Stimulated activated CD8-positive, alpha-beta memory T cell treated with anti-CD3 and anti-CD28 coated beads, Interleukin-15, amount 100 ng/mL, for 48 hours (primary cell): ENCODE measurements at places on chromosomes 12 and 14.

DNA sequence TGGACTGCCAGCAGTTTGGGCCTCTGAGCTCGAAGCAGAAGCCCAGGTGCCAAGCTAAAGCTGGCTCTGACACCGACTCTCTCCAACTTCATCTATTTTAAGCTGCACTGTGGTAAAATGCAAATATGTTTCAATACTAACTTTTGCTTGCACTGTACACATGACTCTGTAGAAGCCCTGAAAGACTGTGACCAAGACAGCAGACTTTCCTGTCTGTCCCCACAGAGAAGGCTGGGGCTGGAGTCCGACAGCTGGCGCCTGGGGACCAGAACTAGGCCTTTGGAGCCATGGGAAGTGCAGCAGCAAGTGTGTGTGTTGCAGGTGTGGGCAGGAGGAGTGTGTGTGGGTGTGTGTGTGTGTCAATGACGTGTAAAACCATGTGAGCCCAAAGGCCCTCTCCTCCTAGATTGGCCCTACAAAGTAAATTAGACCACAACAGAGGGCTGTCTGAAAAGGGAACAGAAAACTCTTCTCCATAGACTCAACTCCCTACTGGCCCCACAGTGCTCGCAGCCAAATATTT lies 16.4 kb upstream of the RAB35 start:
- no peak for DNase-seq

DNA sequence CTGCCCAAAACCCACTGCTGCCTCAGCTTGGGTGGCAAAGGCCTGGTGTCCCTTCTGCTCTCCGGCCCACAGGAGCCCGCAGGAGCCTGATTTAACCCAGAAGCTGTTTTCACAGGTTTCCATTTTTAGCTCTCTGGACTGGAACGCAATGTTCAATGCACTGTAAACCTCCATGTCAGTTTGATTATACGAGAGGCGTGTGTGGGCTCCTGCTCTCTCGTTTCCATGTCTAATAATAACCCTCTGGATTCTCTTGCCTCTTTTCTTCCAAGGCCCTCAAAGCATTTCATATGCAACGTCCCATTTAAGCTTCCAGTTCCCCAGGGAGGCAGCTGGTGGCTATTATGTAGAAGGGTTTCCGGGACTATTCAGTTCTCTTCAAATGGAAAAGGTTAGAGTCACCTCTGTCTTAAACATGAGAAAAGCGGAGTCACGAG lies 161.1 kb downstream of the SUDS3 start:
- no peak for DNase-seq

DNA sequence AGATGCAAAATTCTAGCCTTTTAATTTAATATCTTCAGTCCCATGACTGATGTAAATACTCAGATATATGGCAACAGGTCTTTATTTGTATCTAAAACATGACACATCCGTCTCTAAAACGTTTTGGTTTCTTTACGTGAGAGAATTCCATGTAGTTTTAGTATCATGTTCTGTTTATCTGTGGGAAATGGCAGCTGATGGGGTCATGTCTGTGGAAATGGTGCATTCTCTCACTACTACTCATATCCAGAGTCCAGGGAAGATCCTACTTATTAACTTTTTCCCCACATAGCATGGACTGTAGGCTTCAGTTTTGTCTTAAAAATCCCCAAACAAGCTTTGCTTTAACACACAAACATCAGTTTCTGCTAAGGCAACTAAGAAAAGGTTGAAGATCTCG lies 53.8 kb downstream of the SPTLC2 start:
- DNase-seq, result no peak

DNA sequence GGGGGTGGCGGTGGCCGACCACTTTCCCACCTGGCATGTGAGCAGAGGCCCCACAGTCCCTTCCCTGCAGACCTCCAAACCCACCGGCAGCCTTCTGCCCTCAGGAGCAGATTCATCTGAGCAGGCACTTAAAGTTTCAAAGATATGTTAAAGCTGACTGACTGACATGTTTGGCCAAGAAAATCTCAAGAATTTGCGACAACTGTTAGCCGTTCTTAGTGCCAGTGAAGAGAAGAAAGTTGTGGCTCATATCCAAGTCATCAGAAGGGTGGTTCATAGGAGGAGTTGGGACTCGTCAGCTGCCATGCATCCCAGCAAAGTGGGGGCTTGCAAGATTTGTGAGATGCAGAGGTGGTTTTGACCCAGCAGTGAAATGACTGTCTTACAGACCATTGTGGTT lies 27.2 kb downstream of the ELK3 start:
- DNase-seq, result no peak

DNA sequence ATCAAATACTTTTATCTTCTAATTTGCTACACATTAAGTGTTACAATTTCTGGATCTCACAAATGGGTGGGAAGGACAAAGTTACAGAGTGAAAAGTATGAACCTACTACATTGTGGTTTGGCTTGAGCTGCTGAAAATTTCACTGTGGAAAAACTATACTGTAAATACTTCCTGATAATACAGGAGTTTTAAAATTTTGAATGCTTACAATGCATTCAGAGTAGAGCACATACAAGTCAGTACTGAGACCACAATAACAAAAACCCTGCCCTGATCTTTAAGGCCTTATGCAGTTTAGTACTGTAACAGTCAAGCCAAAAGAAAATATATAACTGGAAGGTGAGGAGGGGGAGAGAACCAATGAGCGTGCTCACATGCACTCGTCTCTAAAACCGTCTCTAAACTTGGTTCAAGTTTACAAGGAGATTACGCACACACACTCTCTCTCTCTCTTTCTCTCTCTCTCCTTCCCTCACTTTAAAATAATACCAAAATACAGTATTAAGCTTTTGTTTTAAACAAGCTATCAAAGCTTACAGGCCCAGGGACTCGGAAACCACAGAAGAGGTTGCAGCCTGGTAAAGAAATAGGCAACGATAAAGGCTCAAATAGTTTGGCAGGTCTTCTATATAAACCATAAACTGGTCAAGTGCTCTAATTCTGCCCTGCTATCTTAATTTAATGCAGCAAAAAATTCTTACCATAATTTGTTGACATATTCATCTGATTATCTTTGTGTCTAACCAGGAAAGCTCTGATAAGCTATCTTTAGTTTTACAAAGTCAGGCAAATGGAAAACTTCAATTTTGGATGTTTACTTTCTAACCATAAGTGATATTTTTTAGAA lies 58.0 kb downstream of the ATF7 start:
- no peak for DNase-seq

- no peak for DNase-seq
Measured at GRCh38 chr14:68372368-68372767, 420.5 kb downstream of the ZFP36L1 start.

DNA sequence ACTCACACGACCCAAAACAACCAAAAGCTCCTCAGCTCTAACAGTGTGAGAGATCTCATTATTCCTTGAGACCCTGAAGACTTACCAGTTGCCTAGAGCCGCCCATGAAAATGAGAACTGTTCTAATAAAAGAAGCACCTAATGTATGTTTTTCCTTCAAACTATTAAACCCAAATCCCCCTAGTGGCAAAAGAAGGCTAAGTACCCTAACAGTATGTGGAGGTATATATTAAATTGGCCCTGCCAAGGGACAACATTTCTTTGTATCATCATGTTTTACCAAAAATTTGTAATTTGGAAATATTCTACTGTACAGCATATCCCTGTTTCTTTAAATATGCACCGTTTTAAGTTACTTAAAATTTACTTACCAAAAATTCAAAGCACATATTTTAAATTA lies 38.0 kb upstream of the PPFIA2 start:
- no peak for DNase-seq

- DNase-seq, result peak; percentile 52
Measured at GRCh38 chr12:52278575-52279421, 4.4 kb downstream of the KRT86 start.

DNA sequence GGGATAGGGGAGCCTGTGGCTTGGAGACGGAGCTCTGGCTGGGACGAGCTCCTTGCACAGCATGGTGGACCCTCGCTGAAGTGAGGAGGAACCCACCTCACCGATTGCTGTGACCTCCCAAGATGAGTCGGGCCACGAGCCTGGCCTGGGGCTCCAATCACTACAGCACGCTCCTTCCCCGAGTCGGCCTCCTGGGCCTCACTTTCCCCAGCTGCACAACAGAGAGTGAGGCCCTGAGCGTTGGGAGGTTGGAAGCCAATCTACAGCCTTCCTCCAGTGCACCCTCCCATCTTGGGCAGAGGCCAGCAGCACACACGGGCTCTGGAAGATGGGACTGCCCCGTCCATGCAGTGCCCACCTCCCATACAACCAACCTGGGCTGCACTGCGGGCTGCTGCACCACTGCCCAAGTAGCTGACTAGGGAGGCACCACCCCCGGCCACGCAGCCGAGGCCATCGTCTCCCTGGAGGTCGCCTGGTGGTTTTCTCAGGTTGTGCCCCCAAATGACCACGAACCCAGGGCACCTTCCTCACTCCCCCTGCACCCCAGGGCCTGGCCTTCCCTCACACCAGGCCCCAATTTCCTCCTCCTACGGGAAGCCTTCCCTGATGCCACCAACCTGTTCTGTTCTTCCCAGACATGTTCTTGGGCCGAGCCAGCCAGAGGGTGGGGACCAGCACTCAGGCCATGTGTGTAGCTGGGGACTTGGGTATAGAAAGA lies 152.3 kb upstream of the C14orf180 start:
- no peak for DNase-seq

- DNase-seq, result no peak
Measured at GRCh38 chr12:91003737-91004136, 1.0 kb downstream of the EPYC start.

DNA sequence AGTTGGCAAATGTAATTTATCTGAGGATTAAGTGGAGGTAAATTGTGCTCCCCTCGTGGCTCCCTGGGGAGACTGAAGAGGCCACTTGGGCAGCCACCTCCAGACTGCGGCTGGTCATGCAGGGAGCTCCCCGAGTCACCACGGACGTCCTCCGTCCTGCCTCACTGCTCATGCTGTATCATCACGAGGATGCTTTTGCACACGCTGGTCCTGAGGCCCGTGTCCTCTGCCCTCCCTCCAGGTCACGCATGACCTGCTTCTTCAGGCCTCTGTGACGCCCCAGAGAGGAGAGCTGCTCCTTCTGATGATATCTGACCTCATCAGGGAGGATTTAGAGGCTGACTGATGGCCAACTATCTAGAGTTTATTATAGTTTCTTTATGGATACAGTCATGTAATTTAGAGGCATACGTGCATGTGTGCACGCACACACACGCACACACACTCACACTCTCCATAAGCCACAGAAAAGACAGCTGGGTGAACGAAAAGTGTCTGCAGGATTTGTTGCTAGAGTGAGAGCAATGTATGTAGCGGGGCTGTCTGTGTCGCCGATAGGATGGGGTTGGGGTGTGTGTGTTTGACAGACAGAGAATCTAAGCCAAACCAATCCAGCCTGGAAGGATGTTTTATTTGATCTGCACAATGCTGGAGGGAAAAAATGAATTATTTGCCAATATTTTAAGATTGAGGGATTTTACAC lies 160.0 kb downstream of the ADGRD1 start:
- DNase-seq, result no peak

- no peak for DNase-seq
Measured at GRCh38 chr12:16833376-16834015, 227.5 kb upstream of the LMO3 start.

DNA sequence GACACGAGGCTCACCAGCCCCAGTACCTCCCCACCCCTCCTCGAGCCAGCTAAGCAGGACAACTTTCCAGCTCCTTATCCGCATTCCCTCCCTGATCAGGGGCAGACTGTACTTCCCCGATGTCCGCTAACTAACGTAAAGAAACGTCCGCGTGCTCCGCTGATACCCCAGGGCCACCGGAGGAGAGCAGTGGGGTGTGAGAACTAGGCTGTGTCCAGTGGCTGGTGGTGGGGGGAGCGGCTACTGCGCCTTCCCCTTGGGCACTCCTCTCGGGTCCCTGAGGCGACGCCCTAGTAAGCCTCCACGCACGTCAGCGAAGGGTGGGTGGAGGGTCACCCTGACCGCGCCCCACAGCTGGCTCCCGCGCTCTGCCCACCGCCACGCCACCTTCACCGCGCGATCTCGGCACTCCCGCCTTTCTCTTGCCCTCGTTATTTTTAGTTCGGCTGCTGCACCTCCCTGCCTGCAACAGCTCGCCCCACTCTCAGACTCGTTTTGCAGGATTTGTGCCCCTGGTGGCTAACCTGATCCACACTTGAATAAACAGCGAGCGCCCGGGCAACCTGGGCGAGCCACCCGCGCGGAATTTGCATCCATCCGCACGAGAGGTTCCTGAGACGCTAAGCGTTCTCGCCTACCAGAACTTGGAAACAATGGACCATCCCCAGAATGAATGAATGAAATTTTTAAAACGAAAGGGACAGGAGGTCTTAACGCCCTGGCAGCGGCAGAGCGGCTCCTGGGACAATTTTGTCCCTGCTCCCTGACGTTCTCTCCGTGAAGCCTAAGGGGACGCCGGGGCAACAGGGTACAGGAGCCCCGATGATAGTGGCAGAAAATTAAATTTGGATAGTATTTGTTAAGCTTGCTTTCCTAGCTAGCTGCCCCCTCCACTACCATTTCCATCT lies 6.9 kb upstream of the BMP4 start:
- DNase-seq, result no peak

DNA sequence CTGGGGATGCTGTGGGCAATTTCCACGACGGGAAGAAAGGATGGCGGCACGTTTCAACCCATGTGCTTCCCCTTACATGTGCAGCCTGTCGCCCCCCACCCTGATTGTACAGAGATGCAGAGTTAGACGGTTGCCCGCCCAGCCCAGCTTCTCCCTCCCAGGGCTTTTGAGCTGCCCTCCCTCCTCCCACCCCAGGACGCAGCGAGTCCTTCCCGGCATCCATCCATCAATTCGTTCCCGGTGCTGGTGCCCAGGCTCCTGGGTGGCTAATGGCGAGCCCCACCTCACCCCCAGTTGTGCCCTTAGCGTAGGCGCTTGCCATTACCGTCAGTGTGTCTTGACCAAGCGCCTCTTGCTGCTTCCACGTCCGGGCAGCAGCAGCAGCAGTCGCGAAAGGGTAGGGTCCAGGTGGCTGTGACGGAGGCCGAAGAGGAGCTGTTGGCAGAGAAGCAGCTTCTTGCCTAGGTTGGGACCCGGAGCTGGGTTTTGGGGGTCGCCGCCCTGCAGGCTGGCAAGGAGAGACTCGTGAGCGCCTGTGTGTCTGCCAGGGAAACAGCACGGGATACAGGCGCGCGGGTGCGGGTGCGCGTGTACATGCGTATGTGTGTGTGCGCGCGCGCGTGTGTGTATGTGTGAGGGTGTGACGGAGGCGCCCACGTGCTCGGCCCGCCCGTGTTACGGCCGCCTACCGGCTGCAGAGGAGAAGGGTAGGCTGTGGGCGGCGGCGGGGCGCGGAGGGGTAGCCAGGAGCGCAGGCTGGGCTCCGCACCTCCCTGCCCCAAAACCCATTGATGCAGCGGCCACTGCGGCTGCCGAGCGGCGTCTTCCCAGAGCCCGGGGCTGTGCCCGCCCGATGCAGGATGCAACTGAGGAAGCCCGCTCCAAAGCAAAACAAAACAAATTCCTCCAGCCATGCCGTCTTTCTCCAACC lies at the start of gene SLC6A15:
Gene SLC6A15 (minus strand): TSS at position 602 of the 931 bp plus-strand sequence. CDS start 20,679 bp downstream, outside the sequence.
- DNase-seq, result peak; percentile 7

DNA sequence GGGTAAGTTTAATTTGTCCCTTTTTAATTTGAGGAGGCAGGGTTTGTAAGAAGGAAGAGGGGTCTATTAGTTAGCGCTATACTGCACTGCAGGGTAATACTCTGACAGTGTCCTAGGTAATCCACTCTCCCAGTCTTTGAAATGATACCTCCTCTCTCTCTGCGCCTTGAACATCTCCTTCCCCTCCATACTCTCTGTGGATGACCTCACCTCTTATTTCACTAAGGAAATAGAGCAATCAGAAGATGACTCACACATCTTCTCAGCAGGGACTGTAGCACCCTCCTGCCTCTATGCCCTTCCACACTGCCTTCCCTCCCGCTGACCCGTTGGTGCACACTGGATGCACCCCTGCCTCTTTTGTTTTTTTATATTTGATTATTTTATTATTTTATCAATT lies 94.2 kb downstream of the GRIP1 start:
- no peak for DNase-seq
